Astrocyte of the spinal cord (primary cell): ENCODE measurements at places on chromosomes 3 and 15.

- peak; percentile 73 for DNase-seq
Measured at GRCh38 chr15:41971089-41971894, 1.1 kb downstream of the EHD4 start.

- DNase-seq: no peak
Measured at GRCh38 chr15:84915606-84915958, 31.1 kb downstream of the SLC28A1 start.

DNA sequence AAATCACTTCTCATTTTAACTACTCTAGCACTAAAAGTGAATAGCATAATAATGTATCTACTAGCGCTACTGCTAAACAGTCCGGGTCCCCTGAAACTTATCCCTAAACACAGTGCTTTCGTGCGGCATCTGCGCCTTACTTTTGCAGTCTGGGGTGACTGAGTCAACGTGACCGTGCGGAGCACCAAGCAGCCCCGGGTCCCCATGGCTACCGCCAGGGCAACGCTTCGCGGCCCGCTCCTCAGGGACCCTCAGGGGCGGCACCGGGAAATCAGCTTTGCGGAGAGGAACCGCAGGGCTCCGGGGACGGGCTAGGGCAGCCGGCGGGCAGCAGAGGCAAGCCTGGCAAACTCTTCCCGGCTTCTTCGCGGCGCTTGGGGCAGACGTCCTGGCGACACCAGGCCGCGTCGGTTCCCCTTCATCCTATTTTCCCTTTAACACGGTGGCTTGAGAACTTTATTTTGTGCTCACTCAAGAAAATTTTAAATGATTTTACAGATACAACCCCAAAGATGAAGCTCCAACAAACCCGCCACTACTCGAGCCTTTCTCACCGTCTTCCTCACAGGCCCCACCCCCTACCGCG, 757 bp upstream of the DIPK2A start:
- no peak for DNase-seq

GRCh38 chr3:107794664-107795443, 272.1 kb downstream of the BBX start:
- no peak for DNase-seq
